Hypothalamus (tissue), 51 donors: ENCODE measurements at places on chromosomes 5 and 9.

GRCh38 chr5:54905942-54906537 lies 79.4 kb downstream of the ESM1 start:
- no peak for DNase-seq

DNA sequence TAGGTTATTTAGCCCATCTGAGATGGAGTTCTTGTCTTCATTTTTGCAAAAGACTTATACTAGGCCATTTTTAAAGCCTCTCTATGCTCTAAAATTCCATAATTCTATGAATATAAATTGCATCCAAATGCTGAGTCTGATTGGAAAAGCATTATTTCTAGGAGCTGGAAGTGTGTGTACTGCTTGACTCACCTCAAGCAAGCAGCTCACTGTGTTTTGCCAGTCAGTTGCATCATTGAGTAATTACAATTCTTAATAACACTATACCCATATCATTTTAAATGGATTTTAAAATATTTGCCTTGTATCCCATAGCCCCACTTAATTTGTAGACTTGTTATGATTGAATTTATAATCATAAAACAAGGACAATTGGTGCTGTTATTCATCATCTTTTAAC lies 161.0 kb downstream of the PAM start:
- DNase-seq, result no peak

GRCh38 chr5:83645936-83646335 lies 74.7 kb downstream of the HAPLN1 start:
- no peak for DNase-seq

GRCh38 chr5:57335092-57335660 lies 147.4 kb downstream of the ACTBL2 start:
- no peak for DNase-seq

GRCh38 chr5:159333545-159333925 lies 3.2 kb upstream of the IL12B start:
- no peak for DNase-seq

DNA sequence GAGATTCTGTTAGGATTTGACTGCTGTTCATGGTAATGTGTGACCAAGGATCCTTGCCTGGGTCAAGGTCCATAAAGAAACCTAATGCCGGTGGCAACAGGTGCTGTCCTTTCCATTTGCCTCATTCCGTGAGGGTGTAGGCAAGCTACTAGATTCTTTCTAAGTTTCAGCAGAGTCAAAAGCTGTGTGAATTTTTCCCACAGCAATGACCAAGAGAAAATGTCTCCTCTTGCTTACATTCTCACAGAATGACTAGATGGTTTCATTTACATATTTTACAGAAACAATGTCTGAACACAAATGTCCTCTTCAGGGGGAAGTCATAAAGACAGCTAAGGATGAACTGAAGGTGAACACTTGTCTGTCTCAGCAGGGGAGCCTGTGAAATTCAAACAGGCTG lies 75.3 kb upstream of the SV2C start:
- no peak for DNase-seq

DNA sequence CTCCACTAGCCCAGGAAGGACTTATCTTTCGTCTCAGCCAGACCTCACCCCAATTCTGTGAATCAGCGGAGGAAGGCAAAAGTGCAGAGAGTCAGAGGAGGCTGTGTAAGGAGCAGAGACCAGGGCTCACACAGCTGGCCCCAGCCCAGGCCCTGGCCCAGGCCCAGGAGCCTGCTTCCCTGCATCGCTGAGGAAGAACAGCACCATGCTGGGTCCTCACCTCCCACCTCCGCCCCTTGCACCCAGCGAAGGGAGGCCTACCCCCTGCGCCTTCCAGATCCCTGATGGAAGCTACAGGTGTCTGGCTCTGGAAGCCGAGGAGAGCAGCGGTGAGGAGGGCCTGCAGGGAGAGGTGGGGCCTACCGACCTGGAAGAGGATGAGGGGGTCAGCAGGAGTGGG lies 22.3 kb upstream of the SYNPO start:
- no peak for DNase-seq

GRCh38 chr9:100372648-100373047 lies 19.9 kb upstream of the TEX10 start:
- DNase-seq, result no peak

DNA sequence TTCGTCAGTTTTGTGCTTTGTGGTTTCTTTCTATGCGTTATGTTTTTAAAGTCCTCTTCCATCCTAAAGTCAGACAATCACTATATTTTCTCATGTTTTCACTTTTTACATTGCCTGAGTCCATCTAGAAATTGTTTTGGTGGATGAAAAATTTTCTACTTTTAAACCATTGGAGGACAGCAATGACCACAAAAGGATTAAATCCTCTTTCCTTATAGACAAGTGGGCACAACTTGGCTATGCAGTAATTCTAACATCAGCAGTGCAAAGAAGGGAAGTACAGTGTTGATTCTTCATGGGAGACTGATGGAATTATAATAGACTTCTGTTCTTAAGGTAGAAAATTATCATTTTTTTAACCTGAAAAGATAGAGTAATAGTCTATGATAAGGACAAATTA lies 75.5 kb downstream of the PALM2AKAP2 start:
- no peak for DNase-seq

DNA sequence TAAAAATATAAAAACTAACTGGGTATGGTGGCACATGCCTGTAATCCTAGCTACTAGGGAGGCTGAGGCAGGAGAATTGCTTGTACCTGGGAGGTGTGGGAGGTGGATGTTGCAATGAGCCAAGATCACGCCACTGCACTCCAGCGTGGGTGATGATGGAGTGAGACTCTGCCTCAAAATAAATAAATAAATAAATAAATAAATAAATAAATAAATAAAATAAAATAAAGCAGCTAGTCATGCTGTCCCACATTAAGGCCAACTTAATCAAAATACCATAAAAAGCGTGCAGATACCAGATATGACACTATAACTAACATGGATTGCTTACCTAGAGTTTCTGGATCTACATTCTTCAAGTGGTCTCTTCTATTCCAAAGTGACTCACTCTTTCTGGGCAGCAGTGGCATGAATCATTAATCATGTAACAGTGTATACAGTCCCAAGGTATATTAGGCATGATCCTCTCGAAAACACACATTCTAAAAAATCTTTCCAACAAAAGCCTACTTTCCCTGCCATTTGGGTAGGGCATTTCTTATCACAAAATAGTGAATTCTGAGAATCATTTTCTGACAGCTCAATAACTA lies 187.1 kb downstream of the ELAVL2 start:
- DNase-seq, result no peak

- no peak for DNase-seq
Measured at GRCh38 chr9:92917176-92917800, 30.0 kb upstream of the FGD3 start.
